Urinary bladder (tissue), 4 donors: ENCODE measurements at places on chromosomes 2 and 18. TPM values are rescaled to one million over a fixed set of nuclear protein-coding genes. Genes with fewer than 3 reads are reported as not detected.

RAB3GAP1 gene
- 36.9 TPM for polyA plus RNA-seq

DNA sequence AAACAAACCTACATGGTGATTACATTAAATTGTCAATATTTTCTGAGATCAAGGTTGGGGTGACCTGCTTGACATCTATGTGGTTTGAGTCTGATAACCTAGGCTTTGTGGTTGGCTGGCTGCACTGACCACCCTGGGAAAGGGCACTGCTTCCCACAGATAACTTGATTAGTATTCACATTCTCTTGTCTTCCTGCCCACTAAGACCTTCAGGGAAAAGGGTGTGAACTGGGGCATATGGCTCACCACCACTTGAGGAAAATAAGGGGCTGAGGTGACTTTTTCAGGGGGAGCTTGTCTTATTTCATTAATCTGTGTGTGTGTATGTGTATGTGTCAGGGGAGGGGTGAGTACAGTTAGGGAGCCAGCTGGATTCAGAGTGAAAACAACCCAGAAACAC is 1.5 kb downstream of the SMYD1 start:
- DNase-seq: no peak

GRCh38 chr2:49973436-49973835 is 819.1 kb upstream of the FSHR start:
- no peak for DNase-seq

DNA sequence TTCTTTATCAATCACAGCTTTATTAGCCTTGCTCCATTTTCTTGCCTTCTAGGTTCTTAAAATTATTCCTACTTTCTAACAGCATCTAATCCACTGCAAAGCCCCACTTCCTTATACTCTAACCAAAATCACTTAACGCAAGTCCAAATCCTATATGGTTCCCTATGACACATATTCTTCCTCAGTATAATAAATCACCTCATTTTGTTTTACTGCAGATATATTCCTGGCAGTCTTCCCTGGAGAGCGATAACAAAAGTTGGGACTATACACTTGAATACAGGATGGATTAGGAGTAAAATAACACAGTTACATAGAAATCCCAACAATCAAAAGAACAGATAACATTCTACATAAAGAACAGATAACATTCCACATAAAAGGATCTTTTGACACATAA is 144.8 kb downstream of the ATAD2B start:
- DNase-seq: no peak

DNA sequence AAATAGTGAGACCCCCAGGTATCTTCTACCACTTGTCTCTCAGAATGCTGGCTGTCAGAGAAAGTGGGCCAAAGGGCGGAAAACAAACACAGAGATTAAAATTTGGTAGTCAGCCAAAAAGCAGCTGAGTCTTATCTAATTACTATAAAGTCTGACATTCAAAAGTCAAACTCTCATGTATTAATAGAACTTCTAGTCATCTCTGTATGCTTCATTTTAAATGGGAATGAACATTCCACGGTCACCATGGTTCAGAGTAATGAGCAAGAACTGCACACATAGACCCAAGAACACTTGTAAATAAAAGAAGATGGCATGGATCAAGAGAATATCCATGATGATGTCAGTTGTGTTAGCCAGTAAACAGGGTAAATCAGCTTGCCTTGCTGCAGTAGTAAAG is 1267.0 kb upstream of the CHAC2 start:
- no peak for DNase-seq

GRCh38 chr18:79067611-79068010 is 1.6 kb upstream of the ATP9B start:
- DNase-seq: no peak

- DNase-seq: no peak
Observed at GRCh38 chr2:191081411-191082155, 67.6 kb upstream of the STAT1 start.
